ENCODE measurements at places on chromosomes 2 and 18. TPM values are rescaled to one million over a fixed set of nuclear protein-coding genes. Genes with fewer than 3 reads are reported as not detected.

The GRHL1 gene
- 0.88 TPM for total RNA-seq

The CD207 gene
- not detected for total RNA-seq

The PLCD4 gene
- not detected for total RNA-seq

GRCh38 chr18:37783771-37784170 is 218.2 kb upstream of the CELF4 start:
- DNase-seq: no peak
- H3K4me3 ChIP-seq: no peak overlapping the region
- H3K27me3 ChIP-seq: no peaks in the 10 kb centered on the region
- no peaks in the 10 kb centered on the region for H3K36me3 ChIP-seq
- no peaks in the 10 kb centered on the region for H3K4me1 ChIP-seq

DNA sequence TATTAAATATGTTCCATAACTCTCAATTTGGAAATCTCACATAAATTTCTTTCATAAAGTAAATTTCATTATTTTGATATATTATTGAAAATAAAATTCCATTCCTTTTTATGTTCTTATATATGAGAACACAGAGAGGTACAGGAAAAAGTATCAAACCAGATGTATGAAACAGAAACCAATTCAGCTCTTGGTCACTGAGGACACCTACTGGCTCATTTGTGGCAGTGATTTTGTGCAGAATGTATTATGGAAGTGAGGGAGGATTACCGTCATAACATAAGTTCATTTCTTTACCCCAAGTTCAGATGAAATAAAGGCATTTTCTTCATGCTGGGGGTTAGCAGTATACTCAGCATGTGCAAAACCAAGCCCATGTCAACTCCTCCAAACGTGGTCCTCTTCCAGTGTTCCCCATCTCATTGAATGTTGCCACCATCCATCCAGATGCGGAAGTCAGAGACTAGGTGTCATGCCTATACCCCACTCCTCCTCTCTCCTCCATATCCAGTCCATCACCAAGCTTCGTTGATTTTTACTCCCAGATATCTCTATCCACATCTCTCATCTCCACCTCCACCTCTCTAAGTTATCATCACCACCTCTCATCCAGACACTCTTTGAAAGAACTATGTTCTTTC is 41.7 kb upstream of the MALL start:
- no peak for DNase-seq
- no peaks in the 10 kb centered on the region for H3K4me1 ChIP-seq
- no peaks in the 10 kb centered on the region for H3K36me3 ChIP-seq
- H3K4me3 ChIP-seq: no peak overlapping the region
- no peaks in the 10 kb centered on the region for H3K27me3 ChIP-seq
- no peak overlapping the region for H3K27ac ChIP-seq

All from CD8-positive, alpha-beta memory T cell (primary cell).